ENCODE measurements at places on chromosomes 16 and 17. TPM values are rescaled to one million over a fixed set of nuclear protein-coding genes. Genes with fewer than 3 reads are reported as not detected.

Gene SSTR5
- total RNA-seq: not detected

Gene NUBP1
- total RNA-seq: 17.7 TPM

Gene GRAPL
- under 0.01 TPM for total RNA-seq

Gene CLDN9
- not detected for total RNA-seq

Gene PPY
- not detected for total RNA-seq

Gene EFNB3
- total RNA-seq: 0.26 TPM

Gene TEKT5
- total RNA-seq: 0.26 TPM

Gene PER1
- total RNA-seq: 6.9 TPM

GRCh38 chr17:34024806-34025551, 230.1 kb upstream of the CCL2 start:
- DNase-seq: no peak

- no peak for DNase-seq
Measured at GRCh38 chr17:72128039-72128438, 7.2 kb downstream of the SOX9 start.

- DNase-seq: no peak
Measured at GRCh38 chr17:13051915-13052314, 34.1 kb upstream of the ELAC2 start.

- no peak for DNase-seq
Measured at GRCh38 chr17:42642336-42642735, 16.7 kb upstream of the TUBG2 start.

- peak; percentile 49 for DNase-seq
Measured at GRCh38 chr17:63645775-63646487, 23.7 kb downstream of the MAP3K3 start.

DNA sequence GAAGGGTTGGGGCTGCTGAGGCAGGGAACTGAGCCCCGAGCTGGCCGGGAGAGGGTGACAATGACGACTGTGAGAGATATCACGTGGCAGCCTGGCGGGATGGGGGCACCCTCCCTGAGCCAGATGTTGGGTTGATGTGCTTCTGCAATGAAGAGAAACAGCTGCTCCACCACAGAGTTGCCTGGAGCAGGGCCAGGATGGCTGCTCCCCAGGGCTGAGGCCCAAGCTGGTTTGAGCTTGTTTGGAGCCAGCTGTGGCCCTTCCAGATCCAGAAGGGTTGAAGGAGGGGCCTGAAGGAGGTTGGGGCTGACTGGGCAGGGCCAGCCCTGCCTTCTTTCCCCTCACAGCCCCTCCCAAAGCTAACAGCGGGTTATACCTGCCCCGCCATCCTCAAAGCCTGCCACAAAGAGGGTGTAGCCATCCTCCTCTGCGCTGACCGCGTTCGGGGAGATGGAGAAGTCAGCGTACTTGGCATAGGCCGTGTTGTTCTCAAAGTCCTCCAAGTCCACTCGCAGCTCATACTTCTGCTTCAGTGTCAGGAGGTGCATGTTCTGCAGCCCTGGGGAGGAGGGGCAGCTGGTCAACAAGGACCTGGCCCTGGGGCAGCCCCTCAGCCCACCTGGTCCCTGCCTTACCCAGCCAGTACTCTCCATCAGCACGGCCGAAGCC, 2.1 kb downstream of the MFAP4 start:
- peak; percentile 70 for DNase-seq

GRCh38 chr16:4523686-4524085, 14.9 kb downstream of the CDIP1 start:
- no peak for DNase-seq

DNA sequence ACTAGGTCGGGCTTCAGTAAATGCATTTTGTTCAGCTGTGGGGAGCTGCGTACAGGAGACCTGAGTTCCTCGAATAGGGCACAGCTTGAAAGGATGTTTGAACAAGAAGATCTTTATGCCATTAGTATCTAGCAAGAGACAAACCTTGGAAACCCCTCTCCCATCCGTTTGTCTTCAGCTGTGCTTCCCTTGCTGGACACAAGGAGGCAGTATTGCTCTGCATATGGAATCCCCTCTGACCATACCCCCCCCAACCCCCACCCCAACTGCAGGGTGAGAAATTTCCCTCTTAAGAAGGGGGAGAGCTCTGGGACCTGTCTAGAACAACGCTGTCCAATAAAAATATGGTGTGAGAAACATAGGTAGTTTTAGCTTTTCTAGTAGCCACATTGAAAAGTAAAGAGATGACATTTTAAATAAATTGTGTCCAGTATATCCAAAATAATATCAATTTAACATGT, 1.6 kb downstream of the MRM1 start:
- peak; percentile 62 for DNase-seq

GRCh38 chr17:57556320-57556719, 188.8 kb downstream of the CCDC182 start:
- peak; percentile 19 for DNase-seq

GRCh38 chr16:74033441-74033995, 263.1 kb upstream of the PSMD7 start:
- no peak for DNase-seq
